ENCODE measurements at places on chromosomes 4 and X.

- DNase-seq, result no peak
Measured at GRCh38 chr4:159097785-159098184, 5.1 kb upstream of the RAPGEF2 start.

DNA sequence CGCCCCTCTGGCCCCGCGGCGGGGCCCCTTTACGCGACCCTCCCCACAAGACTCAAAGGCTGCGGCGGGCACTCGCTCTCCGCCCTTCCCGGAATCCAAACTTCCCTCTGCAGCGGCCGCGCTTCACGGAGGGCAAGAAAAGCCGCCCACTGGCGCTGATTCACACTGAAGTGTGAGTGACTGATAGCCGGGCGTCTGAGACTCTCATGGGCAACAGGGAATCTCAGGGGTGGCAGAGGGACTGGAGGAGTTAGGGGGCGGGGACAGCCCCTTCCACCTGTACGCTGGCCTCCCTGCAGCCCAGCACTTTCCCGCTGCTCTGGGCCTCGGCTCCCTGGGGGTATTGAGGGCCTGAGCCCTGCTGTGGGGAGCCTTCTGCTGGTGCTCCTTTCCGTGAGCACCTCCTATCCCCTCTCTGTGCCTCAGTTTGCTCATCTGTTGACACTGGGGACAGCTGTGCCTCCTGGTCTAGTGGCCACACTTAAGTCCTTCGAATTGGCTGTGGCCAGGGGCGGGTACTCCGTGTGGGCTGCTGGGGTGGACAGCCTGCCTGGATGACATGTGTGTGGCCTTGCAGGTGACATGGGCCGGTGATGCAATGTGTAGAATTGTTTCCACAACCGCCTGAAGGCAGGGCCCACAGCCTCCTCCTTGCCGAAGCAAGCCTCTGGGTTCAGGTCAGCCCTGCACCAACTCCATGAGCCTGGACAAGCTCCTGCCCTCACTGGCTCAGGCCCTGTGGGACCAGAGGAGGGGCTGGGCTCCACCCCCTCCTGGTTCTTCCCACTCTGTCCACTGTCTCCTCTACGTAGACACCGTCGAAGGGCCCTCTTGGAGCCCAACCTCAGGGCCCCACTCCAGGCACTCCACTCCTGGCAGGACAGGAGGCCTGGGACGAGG lies 951 bp downstream of the SH3BP2 start:
- DNase-seq, result no peak

GRCh38 chrX:55142919-55143310 lies 54.1 kb downstream of the PAGE2 start:
- DNase-seq, result no peak

- DNase-seq, result no peak
Measured at GRCh38 chr4:36493251-36493650, 211.8 kb downstream of the DTHD1 start.

GRCh38 chr4:7663075-7663541 lies 228.4 kb upstream of the PSAPL1 start:
- DNase-seq, result no peak

All from eye (tissue), 1 donor.